ENCODE measurements at places on chromosomes 13 and 19. TPM values are rescaled to one million over a fixed set of nuclear protein-coding genes. Genes with fewer than 3 reads are reported as not detected.

GRCh38 chr19:32361574-32362317 is 16.3 kb downstream of the ZNF507 start:
- no peaks in the 10 kb centered on the region for H3K36me3 ChIP-seq
- H3K27ac ChIP-seq: no peak overlapping the region
- no peaks in the 10 kb centered on the region for H3K4me1 ChIP-seq
- H3K4me3 ChIP-seq: no peak overlapping the region

DNA sequence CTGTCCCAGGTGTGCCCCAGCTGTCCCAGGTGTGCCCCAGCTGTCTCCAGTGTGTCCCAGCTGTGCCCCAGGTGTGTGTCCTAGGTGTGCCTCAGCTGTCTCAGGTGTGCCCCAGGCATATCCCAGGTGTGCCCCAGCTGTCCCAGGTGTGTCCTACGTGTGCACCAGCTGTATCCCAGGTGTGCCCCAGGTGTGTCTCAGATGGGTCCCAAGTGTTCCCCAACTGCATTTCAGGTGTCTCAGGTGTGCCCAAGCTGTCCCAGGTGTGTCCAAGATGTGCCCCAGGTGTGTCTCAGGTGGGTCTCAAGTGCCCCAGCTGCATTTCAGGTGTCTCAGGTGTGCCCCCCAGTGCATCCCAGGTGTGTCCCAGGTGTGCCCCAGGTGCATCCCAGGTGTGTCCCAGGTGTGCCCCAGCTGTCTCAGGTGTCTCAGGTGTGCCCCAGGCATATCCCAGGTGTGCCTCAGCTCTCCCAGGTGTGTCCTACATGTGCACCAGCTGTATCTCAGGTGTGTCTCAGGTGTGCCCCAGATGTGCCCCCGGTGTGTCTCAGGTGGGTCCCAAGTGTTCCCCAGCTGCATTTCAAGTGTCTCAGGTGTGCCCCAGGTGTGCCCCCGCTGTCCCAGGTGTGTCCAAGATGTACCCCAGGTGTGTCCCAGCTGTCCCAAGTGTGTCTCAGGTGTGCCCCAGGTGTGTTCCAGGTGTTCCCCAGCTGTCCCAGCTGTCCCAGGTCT is 1.3 kb upstream of the GRK1 start:
- no peaks in the 10 kb centered on the region for H3K27me3 ChIP-seq
- H3K36me3 ChIP-seq: no peaks in the 10 kb centered on the region
- no peak overlapping the region for H3K27ac ChIP-seq
- no peak overlapping the region for H3K4me3 ChIP-seq
- no peaks in the 10 kb centered on the region for H3K4me1 ChIP-seq

DNA sequence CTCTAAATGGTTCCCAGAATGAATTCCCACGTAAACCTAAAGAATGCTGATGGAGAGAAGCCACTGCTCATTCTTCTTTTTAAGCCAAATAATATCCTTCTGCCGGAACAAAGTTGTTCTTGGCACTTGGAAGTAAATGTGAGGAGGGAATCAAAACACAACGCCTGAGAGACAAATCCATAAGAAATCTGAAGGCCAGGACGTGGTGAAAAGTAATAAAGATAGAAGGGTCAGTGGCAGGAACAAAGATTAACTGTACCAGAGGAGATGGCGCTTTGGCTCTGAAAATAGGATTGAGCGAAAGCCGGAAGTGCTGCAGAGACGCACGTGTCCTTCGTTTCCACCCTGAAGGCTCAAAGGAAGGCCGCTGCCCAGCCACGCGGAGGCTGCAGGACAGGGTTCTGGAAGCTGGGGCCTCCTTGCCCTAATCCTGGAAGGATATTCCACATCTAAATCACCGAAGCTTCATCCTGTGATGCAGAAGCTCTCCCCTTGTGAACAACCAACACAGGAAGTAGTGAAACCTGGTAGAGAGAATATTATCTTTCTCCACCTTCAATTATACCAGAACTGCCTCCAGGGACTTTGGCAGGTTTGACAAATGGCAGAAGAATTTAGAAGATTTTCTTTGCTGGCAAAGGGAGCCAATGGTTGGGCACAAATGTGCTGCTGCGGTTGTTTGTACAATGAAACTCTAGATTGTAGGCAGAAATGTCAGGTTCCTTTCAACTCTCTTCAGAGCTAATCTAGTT is 214.6 kb upstream of the SERP2 start:
- no peak overlapping the region for H3K4me3 ChIP-seq
- peaks cover 5% of the 10 kb centered on the region for H3K4me1 ChIP-seq
- H3K36me3 ChIP-seq: no peaks in the 10 kb centered on the region

DNA sequence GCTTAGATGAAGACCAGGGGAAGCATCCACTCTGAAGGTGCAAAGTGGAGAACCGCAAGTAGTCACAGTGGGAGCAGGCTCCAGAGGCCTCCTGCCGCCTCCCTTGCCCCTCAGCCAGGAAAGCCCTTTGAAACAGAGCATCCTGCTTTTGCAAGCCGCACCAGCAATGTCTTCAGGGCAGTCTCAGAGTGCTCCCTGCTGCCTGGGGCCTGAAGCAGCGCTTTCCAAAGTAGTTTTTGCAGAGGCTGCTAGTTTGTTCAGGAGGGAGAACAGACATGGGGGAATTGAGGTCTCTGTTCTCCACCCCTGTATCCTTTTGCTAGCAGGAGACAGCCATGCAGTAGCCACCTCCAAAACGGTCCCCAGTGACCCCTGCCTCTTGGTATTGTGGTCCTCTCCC is 15.8 kb upstream of the POP4 start:
- no peaks in the 10 kb centered on the region for H3K36me3 ChIP-seq
- no peak overlapping the region for H3K27ac ChIP-seq
- H3K4me3 ChIP-seq: no peak overlapping the region
- H3K27me3 ChIP-seq: no peaks in the 10 kb centered on the region
- no peaks in the 10 kb centered on the region for H3K4me1 ChIP-seq

DNA sequence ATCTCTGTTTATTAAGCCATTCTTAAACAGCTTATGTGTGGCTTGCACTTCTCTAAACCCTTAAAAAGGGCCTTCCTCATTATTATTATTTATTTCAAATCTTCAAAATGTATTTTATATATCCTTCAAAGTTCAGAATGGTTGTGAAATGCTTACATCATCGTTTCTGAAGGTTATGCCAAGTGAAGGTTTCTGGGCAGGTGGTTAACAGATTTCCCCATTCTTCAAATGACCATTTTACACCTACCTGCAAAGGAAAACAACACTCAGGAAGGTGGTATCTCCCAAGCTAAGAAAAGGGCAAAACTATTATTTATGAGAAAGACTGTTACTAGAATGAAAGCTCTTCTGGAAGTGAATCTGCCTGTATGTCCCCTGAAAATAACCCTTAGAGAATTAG is 191.6 kb downstream of the SHISA2 start:
- no peak overlapping the region for H3K4me3 ChIP-seq
- DNase-seq: no peak
- no peak overlapping the region for H3K27ac ChIP-seq
- H3K36me3 ChIP-seq: no peaks in the 10 kb centered on the region
- no peaks in the 10 kb centered on the region for H3K27me3 ChIP-seq

DNA sequence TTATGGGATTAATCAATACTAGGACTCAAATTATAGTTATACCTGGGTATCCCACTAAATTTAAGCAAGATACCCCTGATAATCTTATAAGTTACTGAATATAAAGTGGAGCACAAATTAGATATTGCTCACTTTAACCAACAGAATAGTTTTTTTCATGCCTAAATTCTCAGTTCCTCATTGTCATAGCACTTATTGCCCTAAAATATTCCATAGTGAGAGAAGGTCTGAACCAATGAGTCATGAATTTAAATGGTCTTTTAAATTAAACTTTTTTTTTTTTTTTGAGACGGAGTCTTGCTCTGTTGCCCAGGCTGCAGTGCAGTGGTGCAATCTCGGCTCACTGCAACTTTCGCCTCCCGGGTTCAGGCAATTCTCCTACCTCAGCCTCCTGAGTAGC is 42.4 kb downstream of the ZNF136 start:
- H3K4me3 ChIP-seq: no peak overlapping the region
- H3K4me1 ChIP-seq: no peaks in the 10 kb centered on the region
- H3K27me3 ChIP-seq: no peaks in the 10 kb centered on the region
- no peak overlapping the region for H3K27ac ChIP-seq

GRCh38 chr13:105816994-105817393 is 718.5 kb downstream of the EFNB2 start:
- no peaks in the 10 kb centered on the region for H3K27me3 ChIP-seq
- no peak overlapping the region for H3K27ac ChIP-seq
- H3K4me1 ChIP-seq: no peaks in the 10 kb centered on the region
- no peak overlapping the region for H3K4me3 ChIP-seq
- DNase-seq: no peak
- H3K36me3 ChIP-seq: no peaks in the 10 kb centered on the region

DNA sequence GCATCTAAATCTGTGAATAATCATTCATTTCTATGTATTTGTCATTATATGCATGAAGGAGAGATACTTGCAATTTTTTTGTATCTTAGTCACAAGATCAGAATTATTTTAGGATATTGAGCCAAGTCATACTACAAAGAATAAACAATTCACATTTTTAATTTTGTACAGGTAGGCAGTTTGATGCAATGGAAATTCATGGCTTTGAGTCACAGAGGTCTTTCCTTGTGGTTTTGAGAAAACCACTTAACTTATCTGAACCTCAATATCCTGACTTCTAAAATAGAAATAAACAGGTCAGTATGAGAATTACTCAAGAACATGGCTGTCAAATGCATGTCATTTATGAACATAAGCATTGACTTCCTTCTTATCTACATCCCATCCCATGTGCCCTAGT is 221.4 kb upstream of the SLC10A2 start:
- no peaks in the 10 kb centered on the region for H3K36me3 ChIP-seq
- DNase-seq: no peak
- H3K4me1 ChIP-seq: no peaks in the 10 kb centered on the region
- H3K4me3 ChIP-seq: no peak overlapping the region

DNA sequence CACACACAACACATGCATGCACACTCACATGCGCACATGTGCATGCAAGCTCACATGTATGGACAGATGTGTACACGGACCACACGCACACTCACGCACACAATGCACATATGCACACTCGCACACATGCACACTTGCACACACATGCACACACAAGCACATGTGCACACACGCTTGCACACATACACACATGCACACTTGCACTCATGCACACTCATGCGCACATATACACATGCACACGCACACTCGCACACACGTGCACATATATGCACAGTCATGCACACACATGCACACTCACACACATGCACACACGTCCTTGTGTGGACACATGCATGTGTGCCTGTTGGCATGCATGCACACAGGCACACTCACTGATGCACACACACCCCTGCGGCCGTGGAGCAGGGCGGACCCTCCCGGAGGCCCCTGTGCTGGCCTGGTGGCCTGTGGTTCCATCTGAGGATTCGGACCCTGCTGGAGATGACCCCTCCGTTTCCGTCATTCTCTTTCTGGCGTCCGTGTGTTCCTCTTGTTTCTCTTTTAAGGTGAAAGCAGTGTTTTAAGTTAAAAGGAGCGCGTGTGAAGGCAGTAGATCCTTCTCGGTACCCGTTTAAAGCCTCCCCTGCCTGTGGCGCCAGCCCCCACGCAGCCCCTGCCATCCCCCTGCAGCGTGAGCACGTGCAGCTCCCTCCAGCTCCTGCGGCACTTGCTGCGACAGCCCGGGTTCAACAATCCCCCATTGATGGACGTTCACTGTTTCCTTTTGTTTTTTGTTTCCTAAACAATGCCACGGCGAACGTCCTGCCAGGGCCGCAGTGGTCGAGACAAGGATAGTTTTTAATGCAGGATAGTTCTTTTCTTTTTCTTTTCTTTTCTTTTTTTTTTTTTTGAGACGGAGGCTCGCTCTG is 5.6 kb downstream of the NDUFS7 start:
- H3K4me1 ChIP-seq: peaks cover 6% of the 10 kb centered on the region
- DNase-seq: no peak
- peaks cover 8% of the 10 kb centered on the region for H3K36me3 ChIP-seq
- H3K27ac ChIP-seq: no peak overlapping the region
- no peaks in the 10 kb centered on the region for H3K27me3 ChIP-seq

- H3K4me1 ChIP-seq: no peaks in the 10 kb centered on the region
- DNase-seq: no peak
- H3K36me3 ChIP-seq: no peaks in the 10 kb centered on the region
- no peak overlapping the region for H3K4me3 ChIP-seq
- no peaks in the 10 kb centered on the region for H3K27me3 ChIP-seq
Measured at GRCh38 chr19:31533114-31533513, 183.9 kb upstream of the TSHZ3 start.

- H3K27ac ChIP-seq: no peak overlapping the region
- no peaks in the 10 kb centered on the region for H3K27me3 ChIP-seq
- no peak overlapping the region for H3K4me3 ChIP-seq
- H3K4me1 ChIP-seq: no peaks in the 10 kb centered on the region
- no peaks in the 10 kb centered on the region for H3K36me3 ChIP-seq
Measured at GRCh38 chr13:36355632-36356031, 9.4 kb upstream of the SPART start.

DNA sequence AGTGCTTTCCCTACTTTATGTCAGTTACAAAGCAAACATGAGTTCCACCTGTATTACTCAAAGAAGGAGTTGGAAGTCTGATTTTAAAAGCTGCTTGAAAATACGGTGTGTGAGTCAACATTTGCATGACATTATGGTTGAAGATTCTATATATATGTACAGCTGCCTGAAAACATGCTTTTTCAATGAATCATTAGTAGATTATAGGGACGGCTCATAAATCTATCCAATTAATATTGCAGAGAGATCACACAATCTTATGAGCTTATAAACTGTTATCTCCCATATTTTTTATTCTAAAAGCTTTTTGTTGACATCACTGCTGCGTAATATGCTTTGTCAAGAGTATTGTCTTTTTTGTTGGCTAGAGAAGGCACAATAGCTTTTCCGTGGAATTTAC is 873.8 kb downstream of the SLITRK6 start:
- H3K4me1 ChIP-seq: no peaks in the 10 kb centered on the region
- no peaks in the 10 kb centered on the region for H3K27me3 ChIP-seq
- H3K27ac ChIP-seq: no peak overlapping the region

- H3K27me3 ChIP-seq: no peaks in the 10 kb centered on the region
- no peaks in the 10 kb centered on the region for H3K36me3 ChIP-seq
- no peaks in the 10 kb centered on the region for H3K4me1 ChIP-seq
- no peak overlapping the region for H3K4me3 ChIP-seq
- DNase-seq: no peak
- no peak overlapping the region for H3K27ac ChIP-seq
Measured at GRCh38 chr13:52707375-52707774, 32.2 kb downstream of the CNMD start.

GRCh38 chr19:48719263-48720171 is at the start of gene MAMSTR:
MAMSTR (minus strand) TSS chr19:48719725; CDS start chr19:48719031, 694 bp downstream.
- no peaks in the 10 kb centered on the region for H3K36me3 ChIP-seq
- no peak for DNase-seq
- peak within 1 kb of the TSS; percentile 42 for H3K4me3 ChIP-seq
- H3K27ac ChIP-seq: no peak within 1 kb of the TSS
- H3K4me1 ChIP-seq: peaks cover 9% of the 10 kb centered on the region

DNA sequence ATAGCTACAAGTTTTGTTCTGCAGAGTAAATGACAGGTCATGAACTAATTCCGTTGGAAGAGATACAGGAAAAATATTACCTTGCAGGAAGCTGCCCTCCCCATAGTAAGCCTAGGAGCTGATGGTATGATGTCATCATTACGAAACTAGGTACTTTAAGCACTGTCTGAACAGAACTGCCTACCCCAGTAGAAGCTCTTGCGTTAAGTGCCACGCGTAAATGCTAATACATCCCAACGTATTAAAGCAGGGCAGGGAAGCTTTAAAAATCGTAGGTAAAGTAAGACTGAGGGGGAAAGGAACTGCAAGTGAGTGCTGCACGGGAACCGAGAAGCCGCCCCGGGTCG is 572 bp downstream of the UGGT2 start:
- no peak for DNase-seq
- no peaks in the 10 kb centered on the region for H3K27me3 ChIP-seq

GRCh38 chr13:109297628-109298027 is 488.8 kb downstream of the IRS2 start:
- no peak overlapping the region for H3K27ac ChIP-seq
- no peaks in the 10 kb centered on the region for H3K27me3 ChIP-seq
- no peak overlapping the region for H3K4me3 ChIP-seq
- H3K4me1 ChIP-seq: no peaks in the 10 kb centered on the region
- H3K36me3 ChIP-seq: no peaks in the 10 kb centered on the region

DNAJC3 gene
- 70.6 TPM for total RNA-seq

UHRF1 gene
- total RNA-seq: 48.5 TPM

MAST3 gene
- total RNA-seq: 30.9 TPM

RFX1 gene
- total RNA-seq: 20.9 TPM

ZNF57 gene
- 10.9 TPM for total RNA-seq

Data from colonic mucosa (tissue), 4 donors.